Activated CD4-positive, CD25-positive, alpha-beta regulatory T cell treated with anti-CD3 and anti-CD28 coated beads, Interleukin-2, amount 50 U/mL, for 16 hours (primary cell): ENCODE measurements at places on chromosomes 4 and X.

- DNase-seq: no peak
These were observed 77.3 kb upstream of the IGSF1 start for GRCh38 chrX:131366407-131366806.

GRCh38 chrX:120740072-120740471 lies 110.2 kb upstream of the C1GALT1C1 start:
- no peak for DNase-seq

DNA sequence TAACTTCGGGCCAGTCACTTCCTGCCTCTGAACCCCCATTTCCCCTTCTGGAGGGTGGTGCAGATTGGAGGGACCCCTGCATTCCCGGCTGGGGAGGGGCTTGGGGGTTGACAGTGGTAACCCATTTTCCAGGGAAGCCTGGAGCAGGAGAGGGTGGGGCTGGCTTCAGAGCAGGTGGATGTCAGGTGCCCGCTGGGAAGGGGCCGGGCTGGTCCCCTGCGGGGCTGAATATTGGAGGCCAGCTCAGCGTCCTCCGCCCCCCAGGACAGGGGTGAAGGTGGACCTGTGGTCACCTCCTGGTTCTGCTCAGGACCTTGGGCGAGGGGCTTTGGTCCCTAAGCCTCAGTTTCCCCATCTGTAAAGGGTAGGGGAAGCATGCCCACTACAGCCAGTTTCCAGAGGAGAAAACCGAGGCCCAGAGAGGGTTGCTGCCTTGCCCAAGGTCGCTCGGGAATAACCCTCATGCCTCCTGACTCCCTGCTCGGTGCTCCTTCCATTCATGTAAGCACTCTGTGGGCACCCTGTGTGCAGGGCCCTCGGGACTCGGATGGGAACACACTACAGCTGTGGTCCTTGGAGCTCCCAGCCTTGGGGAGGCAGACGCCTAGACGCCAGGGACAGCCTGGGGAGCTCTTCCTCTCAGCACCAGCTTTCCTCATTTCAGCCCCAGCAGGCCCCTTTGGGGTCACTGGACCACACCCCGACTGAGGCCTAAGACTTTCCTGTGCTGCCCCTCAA lies 683 bp downstream of the MAN2B2 start:
- DNase-seq: no peak

DNA sequence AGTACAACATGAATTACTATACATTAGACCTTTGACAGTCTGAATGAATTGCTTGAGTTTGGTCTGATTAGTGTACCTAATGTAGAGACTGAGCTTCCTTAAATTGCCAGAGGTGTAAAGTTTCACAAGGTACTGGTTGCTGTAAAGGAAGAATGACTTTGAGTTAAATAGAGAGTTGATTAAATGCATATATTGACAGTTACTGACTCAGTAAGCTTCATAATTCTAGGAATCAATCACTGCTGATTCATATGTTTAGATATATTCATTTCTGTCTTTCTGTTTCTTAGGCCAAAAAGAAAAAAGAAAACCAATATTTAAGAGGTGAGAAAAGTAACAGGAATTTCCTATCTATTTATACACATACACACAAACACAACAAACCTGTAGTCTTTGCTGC lies 16.2 kb upstream of the ART3 start:
- DNase-seq: no peak

- DNase-seq: no peak
These were observed 34.4 kb upstream of the CENPU start for GRCh38 chr4:184768296-184768695.

DNA sequence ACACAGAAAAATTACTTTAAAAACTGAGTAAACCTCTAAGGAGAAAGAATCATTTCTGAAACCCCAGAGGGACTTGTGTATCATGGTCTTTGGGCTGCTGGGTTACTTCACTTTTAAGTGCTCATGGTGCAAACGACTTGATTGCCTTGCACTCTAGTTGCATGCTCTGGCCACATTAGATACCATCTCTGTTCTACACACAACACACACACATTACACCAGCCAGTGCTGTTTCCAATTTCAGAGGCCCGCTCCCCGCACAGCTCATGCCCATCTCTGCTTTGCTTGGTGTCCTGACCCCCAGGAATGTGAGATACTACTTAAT lies 2.1 kb downstream of the PPP3CA start:
- DNase-seq: no peak

DNA sequence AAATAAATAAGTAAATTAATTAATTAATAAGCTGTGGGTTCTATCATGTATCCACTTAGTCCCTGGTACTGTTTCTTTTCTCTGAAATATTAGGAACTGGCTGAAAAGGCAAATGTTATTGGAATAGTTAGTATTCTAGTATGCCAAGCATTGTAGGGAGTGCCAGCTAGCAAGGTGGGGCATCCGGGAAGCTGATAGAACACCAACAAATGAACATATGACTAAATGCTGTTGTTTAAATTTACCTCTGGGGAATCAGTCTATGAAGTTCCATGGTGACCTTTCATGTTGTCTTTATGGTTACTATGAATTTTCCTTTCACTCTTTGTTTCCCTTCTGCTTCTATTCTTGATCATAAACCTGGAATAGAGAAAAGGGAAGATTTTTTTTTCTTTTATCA lies 32.7 kb downstream of the NUDT6 start:
- DNase-seq: no peak

DNA sequence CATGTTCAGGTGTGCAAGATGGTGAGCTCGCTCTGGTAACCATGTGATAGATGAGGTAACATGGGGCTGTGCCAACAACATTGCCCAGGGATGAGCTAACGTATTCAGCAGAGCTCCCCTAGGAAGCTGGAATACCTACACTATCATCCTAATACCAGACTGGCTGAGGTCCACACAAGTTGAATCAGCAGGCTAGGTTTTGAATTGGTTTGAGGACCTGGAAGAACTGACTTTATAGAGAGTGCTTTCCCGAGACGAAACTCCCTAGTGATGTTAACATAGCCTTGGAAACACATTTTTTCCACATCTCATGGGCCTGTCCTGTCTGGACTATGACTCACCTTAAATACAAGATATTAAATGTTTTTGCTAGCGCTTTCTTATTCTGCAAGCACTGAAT lies 56.7 kb downstream of the IGFBP7 start:
- no peak for DNase-seq

DNA sequence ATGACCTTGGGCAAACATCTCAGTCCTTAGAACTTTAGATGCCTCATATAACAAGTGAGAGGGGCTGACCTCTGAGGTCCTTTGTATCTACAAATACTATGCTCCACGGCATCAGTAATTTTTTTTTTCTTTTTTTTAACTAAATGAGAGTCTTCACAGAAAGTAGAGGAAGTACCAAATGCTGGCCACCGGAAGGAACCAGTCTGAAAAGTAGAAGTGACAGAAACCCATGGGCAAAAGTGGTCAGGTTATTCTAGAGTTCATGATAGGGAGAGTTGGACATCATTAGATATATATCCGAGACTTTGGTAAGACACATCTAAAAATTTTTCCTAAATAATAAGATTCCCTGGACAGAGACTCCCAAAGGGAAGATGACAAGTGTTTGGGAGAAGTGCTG lies 53.7 kb downstream of the COQ2 start:
- DNase-seq: no peak

- DNase-seq: no peak
These were observed 341.8 kb downstream of the RAPGEF2 start for GRCh38 chr4:159444678-159445077.

- DNase-seq: no peak
These were observed 38.1 kb downstream of the EIF4E start for GRCh38 chr4:98890702-98891455.

- DNase-seq: no peak
These were observed 193.1 kb upstream of the GPC4 start for GRCh38 chrX:133608406-133608805.
